ENCODE measurements at places on chromosomes 5 and 9.
A peak's percentile ranks its signal among the peaks of the same experiment; 100 is the strongest.

- no peak for DNase-seq
Observed at GRCh38 chr5:107578051-107578635, 92.6 kb downstream of the EFNA5 start.

DNA sequence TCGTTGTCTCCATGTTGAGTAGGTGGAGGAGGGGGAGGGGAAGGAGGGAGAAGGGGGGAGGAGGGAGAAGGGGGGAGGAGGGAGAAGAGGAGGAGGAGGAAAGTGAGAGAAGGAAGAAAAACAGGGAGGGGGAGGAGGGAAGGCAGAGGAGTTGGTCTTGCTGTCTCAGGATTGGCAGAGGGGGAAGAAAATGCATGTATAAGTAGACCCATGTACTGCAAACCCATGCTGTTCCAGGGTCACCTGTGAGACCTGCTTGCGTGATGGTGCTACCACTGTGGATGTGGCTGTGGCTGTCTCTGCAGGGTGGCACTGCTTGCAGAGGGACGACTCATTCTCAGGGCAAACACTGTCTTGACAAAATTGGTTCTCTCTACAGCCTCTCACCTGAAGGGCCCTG is 76.3 kb downstream of the PTCH1 start:
- peak; percentile 65 for DNase-seq

- DNase-seq = no peak
Observed at GRCh38 chr9:102405218-102405867, 589.8 kb upstream of the CYLC2 start.

GRCh38 chr5:100270023-100270771 is 265.0 kb upstream of the FAM174A start:
- no peak for DNase-seq

GRCh38 chr5:142306077-142306502 is 18.7 kb downstream of the SPRY4 start:
- no peak for DNase-seq

- DNase-seq = no peak
Observed at GRCh38 chr9:20734275-20734674, 50.2 kb downstream of the FOCAD start.

DNA sequence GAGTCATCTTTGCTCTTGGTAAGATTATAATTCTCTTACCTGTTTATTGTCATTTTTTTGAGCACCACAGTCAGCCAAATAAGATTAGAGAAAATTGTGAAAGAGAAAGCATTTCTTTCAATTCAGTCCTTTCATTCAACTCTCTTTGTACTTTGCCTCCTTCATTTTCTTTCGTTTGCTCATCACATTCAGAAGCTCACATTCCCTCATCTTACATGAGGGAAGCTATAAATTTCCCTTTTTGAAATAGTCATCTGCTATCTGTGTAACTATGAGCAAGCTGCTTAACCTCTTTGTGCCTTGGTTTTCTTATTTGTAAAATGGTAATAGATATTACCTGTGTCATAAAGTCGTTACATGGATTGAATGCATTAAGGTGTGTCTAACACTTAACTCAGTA is 41.4 kb downstream of the PAM start:
- no peak for DNase-seq

DNA sequence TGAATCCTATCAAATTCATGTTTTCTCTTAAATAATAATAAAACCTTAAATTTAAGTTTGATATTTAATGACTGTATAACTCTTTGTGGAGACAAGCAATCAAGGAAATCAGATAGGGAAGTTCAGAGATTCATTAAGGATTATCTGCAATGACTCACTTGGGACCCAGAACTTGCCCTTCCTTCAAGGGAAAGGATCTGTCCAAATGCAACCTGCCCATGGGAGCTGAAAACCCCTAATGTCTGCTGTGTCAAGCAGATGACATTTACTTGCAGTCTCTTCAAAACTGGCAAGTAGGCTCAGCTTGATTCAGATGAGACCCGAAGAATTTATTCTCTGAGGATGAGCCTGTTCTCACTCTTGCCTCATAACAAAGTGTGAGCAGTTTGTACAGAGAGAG is 1577.6 kb downstream of the EFNA5 start:
- DNase-seq = no peak

DNA sequence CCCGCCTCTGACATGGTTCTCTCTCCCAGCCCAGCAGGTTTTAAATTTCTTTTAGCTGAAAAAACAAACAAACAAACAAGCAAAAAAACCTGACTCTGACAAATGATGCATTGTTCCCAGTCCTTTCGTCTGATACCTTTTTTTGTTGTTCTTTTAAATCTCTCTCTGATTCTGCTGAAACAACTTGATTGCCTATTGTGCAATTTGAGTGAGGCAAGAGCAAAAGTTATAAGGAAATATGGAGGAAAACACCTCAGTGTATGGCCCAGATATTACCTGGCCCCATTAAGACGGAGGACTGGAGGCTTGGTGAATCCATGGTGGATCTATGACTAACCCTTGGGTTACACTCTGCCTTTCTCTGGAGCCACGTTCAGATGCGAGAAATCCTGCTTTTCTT is 164.0 kb downstream of the MELK start:
- DNase-seq = no peak

- no peak for DNase-seq
Observed at GRCh38 chr5:146390469-146390868, 51.8 kb downstream of the POU4F3 start.

GRCh38 chr9:28121366-28121765 is 548.1 kb upstream of the C9orf72 start:
- DNase-seq = no peak

- no peak for DNase-seq
Observed at GRCh38 chr9:93491593-93492232, 38.3 kb upstream of the FAM120AOS start.

GRCh38 chr5:6567835-6568234 is 65.0 kb downstream of the NSUN2 start:
- DNase-seq = no peak

DNA sequence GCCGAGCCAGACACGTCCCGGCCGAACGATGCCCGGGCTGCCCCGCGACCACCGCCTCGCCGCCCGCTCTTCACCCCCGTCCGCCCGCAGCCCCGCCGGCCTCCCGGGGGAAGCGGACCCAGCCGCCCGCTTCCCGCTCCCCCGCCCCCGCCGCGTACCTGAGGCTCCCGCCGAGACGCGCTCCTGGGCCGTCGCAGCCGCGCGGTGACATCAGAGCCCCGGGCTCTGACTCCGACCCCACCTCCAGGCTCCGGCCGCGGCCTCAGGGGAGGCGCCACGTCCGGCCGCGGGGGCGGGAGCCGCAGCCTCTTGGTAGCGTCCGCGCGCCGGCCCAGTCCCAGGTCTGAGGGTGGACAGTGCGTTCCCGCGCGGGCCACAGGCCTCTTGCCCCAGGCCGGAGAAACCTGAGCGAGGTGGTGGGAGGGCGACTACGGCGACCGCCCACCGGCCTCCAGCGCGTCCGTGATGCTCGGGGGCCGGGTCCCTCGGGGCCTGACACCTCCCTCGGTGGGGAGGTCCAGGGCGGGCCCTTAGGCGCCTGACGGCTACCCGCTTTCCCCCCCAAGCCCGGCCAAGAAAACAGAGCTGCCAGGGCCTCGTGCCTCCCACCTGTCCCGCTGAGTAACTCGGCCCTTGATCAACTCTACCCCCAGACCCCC is at the start of gene SHROOM1:
Gene SHROOM1 (minus strand): TSS at position 212 of the 659 bp plus-strand sequence. CDS start 4,507 bp downstream, outside the sequence.
- no peak for DNase-seq

GRCh38 chr5:73201547-73202513 is 28.8 kb downstream of the TMEM174 start:
- DNase-seq = no peak

DNA sequence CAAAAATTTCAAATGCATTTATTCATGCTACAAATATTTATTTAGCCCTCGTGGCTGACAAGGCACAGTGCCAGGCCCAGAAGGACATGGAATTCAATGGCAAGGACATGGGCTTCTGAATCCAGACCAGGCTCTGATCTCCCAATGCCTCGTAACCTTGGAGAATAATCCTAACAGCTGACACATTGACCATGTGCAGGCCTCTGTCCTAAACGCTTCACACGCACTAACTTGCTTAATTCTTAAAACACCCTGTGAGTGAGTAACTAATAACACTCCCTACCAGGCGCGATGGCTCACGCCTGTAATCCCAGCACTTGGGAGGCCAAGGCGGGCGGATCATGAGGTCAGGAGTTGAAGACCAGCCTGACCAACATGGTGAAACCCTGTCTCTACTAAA is 33.2 kb downstream of the MYO10 start:
- no peak for DNase-seq

GRCh38 chr5:179533907-179534306 is 16.4 kb upstream of the RUFY1 start:
- DNase-seq = no peak

DNA sequence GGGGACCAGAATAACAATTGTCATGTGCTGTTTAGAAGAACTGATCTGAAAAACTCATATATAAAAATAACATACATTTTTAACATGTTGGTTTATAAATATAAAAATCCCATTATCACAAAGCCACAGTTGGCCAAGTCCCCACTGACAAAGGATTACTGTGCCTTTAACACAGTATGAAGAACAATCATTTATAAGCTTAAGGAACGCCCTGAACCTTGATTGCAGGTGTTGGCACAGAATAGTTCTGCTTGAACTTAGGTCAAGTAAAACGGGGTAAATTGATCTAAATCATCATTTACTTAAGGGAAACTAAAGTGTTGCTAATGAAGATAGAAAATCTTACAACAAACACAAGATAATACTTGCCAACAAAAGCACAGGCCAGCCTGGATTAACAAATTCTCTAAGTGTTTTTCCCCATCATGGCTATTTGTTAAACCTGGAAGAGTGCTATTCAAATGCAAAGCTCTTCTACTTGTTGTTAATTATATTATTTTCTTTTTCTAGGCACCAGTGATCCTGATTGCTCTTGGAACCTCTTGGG is 46.1 kb downstream of the ASTN2 start:
- no peak for DNase-seq

GRCh38 chr9:31486630-31487029 is 897.8 kb upstream of the ACO1 start:
- no peak for DNase-seq

- no peak for DNase-seq
Observed at GRCh38 chr5:76704131-76704663, 11.7 kb upstream of the F2R start.

- DNase-seq = no peak
Observed at GRCh38 chr9:21317956-21318923, 13.1 kb upstream of the IFNA5 start.

- no peak for DNase-seq
Observed at GRCh38 chr9:83649080-83649479, 26.1 kb downstream of the IDNK start.

GRCh38 chr5:77312413-77312812 is 101.9 kb downstream of the PDE8B start:
- no peak for DNase-seq

DNA sequence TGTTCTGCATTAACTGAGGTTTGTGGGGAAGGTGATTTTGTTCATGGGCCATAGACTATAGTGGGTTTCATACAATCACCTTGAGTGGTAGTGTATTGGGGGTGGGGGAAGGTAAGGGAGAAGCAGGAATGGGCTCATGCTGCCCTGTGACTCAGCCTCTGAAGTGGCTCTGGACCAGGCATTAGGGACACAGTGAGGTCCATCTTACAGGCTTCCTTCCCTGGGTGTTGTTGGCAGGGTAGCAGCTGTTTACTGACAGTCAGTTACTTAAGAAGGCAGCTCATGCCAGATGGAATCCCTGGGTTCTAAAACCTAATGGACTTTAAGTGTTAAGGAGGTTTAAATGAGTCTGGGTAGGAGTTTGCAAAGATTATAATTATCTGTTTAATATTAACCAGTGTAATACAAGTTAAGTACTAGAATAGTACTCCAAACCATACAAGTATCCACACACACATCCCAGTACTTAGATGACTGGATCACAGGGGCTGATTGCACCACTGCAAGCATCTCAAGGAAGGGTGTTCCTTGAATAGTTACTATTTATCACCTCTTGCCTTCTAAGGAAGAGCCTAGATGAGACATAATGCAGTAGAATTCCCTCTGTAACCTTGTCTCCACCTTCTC is 59.3 kb downstream of the CAST start:
- DNase-seq = no peak

DNA sequence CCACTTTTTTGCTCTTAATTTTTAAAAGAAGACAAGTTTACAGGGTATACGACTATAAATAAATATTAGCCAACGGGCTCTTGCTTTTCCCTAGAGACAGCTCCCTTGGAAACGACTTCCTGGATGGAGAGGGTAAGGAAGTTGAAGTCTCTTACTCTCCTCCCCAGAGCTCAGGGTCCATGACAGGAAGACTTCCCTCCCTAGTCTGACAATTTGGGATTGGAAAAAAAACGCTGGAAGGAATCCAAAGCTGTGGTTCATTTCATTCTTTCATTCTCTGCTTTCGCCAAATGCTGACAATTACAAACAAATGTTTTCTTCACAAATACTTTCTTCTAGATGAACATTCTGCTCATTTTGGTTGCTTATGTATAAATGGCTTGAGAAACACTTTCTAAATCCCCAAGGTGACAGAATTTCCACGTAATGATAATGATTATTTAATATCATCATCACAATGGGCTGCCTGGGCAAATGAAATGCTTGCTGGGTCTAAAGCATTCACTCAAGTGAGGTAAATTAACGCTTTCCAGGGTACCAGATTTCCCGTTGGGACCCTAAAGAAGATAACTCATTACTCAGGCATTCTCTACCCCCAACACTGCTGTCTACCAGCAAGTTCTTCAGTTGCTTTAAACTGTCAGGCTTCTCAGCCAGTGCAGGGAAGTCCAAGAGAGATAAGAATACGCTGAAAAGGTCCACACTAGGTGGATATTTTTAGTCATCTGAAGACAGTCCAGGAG is 139.8 kb upstream of the SLC30A5 start:
- no peak for DNase-seq

DNA sequence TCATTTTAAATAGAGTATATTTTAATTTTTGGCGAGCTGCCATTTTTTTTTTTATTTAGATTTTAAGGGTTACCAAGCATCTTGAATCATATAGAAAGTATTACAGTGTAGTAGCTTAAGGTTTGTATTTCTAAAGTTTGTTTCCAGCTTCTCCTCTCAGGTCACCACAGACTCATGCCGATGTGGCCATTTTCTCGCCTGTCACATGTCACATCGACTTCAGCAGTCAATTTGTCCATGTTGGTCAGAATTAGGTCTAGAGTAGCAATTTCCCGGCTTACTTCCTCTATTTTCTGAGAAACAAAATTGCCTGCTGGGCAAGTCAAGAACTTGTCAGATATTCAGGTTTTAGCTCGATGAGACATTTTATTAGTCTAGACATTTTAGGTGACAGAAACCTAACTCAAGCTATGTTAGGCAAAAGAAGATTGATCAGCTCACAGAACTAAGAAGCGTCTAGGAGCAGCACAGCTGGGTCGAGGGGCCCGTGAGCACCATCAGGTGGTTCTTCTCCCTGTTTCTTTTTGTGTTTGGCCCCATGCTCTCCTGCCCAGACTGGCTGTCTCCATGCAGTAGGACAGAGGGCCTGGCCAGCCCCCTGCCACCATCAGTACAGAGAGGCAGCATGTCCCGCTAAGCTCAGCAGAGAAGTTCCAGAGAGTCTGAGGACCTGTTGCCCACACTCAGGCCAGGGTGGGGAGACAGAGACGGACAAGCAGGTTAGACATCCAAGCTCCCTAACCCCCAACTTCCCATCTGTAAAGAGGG is 48.4 kb upstream of the AFAP1L1 start:
- no peak for DNase-seq

DNA sequence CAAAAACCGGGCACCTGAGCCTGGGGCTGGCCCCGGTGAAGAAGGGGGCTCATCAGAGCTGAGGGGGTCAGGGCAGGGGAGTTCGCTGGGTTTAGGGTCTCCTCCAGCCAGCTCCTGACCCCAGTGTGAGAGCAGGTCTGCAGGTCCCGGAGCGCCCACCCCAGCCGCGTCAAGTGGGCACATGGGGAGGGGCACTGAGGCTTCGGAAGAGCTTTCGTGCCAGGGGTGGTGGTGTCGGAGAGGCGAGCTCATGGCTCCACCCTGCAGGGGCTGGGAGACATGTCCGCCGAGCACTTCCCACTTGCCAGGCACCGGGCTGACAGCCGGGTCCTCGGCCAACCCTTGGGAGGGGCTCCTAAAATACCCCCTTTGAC is 13.2 kb downstream of the VAV2 start:
- DNase-seq = no peak

All from vagina (tissue), 2 donors.